ENCODE measurements at places on chromosomes 4 and X.
A peak's percentile ranks its signal among the peaks of the same experiment; 100 is the strongest.

- DNase-seq, result no peak
These were observed 381.4 kb downstream of the BCOR start for GRCh38 chrX:39716401-39716800.

- no peak for DNase-seq
These were observed 130.2 kb downstream of the AMELX start for GRCh38 chrX:11423362-11423818.

GRCh38 chr4:85419103-85419502, 55.8 kb upstream of the ARHGAP24 start:
- DNase-seq, result no peak

DNA sequence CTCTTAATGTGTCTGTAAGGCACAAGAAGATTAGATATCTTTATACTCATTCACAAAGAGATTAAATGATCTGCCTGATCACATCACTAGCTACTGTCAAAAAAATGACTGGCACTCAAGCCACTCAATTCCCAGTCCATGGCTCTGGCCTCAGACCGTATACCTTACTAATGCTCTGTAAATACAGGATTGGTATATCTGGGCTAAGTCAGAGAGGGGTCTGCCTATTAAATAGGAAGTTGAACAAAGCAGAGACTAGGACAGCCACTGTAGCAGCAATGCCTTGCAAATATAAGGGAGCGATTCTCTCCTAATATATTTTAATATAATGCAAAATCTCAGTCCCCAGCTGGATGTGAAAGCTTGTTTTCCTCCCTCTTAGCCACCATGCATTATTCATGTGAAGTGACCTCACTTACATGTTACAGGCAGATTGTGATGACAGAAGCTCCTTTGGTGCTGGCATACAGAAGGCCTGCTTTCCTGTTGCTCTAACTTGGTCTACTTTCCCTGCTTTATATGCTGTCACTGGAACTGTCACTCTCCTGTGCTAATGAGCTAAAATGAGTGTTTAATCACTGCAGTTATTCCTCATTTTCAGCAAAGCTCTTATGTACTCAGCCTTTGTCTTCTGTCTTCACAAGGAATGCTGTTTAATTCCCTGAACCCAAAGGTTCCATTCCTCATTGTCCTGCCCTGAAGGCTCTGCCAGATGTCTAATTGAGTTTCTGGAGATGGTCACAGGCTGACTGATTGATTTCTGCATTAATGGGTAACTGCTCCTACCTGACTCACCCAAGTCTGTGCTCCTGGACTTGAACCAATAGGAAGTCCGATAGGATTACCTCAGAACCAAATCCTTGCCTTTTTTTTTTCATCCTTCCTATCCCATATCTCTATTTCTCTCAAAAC, 578.2 kb downstream of the KLHL13 start:
- DNase-seq, result no peak

DNA sequence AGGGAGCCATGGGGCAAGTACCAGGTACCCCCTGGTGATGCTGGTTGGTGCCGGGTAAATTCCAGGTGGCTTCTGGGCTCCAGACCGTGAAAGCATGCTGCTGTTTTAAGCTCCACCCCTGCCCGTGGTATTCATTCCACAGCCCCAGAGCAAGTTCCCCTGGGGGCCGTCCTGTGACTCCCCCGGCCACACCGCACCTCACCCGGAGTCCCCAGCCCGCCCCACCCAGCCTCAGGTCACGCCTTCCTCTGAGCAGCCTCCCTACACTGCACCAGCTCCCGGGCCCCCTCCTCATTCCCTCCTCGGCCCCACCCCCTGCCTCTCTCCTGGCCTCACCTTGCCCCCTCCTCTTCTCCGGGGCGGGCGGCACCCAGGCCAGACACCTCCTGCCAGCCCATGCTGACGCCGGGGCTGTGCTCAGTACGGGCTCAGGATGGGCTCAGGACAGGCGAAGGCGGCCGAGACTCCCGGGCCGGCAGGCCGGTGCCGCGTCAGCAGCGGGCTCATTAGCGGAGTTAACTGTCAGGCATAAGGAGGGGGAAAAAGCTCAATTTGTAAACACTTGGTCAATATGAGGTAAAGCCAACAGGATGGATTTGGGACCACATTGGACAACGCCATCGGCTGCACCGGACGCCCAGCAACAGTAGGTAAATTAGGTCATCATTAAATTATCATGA, 127.4 kb downstream of the FAM53A start:
- DNase-seq, result no peak

DNA sequence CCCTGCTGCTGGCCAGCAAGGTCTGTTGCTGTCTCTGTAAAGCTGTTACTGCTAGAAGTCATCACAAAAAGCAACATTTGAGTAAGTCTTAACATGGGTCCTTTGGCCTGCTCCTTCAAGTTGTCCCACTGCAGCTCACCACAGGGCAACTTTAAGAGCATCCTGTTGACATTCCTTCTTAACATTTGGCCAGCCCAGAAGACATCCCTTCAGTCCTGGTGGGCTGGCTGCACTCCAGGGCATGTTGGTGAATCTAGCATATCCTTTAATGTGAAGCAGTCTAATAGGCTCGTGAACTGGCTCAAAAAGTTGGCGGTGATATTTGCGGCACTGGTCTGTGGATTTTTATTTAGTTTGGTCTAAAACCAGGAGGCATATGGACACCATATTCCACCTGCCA, 92.2 kb upstream of the MAML3 start:
- DNase-seq, result no peak

GRCh38 chr4:13238936-13239335, 245.2 kb downstream of the RAB28 start:
- DNase-seq, result no peak

- peak; percentile 49 for DNase-seq
These were observed 72.9 kb upstream of the ENOX2 start for GRCh38 chrX:130975947-130976346.

DNA sequence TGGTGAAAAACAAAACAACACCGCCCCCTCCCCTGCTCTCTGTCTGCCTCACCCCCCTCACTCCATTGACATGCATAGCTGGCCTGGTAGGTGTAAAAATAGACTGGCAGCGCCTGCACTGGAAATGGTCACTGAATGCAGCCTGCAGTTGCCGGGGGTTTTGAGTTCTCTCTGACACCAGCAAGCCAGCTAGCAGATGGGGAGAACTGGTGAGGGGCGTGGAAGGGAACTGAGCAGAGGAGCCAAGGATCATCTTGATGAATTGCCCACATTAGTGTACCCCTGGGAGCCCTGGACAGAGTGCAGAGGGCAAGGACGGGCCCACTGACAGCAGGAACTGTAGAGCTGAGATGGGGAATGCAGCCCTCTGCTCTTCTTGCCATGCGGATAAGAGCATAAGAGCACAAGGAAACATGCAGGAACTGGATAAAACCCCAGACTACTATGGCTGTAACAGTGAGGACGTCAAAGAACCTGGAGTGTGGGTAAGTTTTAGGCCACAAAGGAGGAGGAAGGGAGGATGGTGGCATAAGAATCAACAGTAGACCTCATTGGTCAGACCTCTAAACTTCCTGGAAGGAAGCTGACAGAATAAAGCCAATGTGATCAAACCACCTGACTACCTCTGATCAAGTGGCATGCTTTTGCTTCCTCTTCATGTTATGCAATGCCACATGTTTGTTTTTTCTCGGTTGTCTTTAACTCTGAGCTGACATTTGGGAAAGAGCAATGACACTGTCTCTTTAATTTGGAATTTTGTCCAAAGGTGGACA, 96.3 kb downstream of the ANK2 start:
- no peak for DNase-seq

DNA sequence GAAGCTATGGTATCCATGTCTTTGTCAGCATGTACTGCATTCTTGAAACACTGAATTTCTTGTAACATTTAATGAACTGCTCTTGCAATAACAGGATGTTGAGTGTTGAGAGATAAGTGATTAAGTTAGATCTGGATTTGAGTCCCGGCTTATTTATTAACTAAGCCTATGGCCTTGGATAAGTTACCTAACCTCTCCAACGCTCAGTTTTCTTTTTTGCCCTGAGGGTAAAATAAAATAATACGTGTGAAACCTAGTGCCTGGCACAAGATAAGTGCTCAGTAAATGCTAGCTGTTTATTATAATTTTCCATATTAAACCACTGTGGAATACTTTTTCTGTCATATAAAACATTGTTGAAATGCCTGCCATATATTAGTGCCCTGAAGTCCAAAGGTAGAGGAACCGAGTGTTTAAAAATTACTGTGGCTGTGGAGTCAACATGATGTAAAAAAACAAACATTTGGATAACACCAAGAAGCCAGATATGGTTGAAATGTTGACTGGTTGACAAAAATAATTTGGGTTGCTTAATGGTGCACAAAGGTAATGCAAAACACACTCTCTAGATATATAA, 58.6 kb upstream of the ALB start:
- DNase-seq, result no peak

DNA sequence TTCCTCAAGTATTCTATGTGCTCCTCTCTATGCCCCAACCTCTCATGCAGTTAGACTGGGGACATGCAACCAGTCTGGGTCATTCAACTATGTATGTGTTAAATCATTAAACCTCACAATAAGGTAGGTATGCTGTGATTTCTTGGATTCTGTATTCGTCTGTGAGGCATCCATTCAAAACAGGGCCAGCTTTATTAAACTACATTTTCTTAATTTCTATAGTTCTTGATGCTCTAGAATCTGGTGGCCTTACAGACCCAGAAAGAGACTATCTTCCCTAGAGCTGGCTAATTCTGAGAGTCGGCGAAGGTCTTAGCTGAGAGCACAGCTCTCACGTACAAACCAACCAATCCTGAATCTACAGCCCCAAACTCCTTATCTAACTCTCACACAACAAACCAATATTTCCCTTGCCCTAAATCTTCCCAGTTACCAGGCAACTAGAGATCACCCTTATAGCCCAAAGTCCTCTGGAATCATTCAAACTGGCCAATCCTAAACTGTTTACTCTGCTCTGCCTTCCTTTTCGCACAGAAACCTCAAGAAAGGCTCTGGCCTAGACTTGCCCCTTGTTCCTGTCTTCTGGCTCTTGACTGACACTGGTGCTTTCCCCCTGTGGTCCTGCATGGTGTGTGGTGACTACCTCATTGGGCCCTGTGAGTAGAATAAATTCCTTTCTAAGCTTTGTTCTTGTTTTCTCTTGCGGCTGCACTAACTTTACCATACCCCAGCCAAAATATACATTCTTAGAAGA, 203.5 kb upstream of the TET2 start:
- DNase-seq, result no peak

DNA sequence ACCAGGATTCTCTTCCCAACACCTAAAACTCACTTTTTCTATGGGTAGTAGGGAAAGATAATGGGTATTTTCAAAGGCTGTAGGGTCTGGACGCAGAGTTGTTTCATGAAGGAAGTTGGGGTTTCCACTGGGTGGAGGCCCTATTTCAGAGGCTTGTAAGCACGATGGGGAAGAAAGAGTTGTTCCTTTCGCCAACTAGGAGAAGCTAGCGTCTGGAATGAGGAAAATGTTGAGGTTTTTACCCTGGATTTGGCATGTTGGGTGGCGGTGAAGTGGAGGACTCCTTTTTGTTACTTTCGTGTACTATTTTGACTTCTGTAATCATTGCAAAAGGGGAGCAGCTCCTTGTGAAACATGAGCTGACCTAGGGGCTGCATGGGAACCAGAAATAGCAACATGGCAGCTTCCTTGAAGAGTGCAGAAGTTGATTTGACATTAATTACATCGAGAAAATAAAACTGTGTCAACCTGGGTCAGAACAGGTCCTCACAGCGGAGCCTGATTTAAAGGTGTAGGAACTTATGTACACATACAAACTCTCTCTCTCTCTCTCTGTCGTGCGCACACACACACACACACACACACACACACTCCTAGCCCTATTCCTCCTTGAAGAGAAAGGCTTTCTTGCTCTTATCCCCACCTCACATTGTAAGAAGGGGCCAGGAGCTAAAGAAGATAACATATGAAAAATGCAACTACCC, 19.1 kb downstream of the VSIG4 start:
- DNase-seq, result no peak

DNA sequence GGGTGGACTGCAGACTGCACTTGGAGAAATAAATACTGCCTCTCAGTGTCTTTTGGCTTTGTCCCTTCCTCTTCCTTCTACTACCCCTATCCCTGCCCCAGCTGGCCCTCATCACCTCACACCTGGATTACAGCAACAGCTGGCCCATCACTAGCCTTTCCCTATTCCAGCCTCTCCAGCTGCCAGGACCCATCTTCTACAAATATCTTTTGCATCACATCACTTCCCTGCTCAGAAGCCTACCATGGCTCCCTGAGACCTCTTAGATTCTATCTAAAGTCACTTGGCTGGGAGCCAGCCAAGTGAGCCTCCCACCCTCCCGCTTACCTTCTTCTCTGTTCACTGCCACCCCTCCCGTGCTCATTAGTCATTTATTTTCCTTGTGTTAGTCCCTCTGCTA, 66.8 kb downstream of the TSC22D3 start:
- no peak for DNase-seq

DNA sequence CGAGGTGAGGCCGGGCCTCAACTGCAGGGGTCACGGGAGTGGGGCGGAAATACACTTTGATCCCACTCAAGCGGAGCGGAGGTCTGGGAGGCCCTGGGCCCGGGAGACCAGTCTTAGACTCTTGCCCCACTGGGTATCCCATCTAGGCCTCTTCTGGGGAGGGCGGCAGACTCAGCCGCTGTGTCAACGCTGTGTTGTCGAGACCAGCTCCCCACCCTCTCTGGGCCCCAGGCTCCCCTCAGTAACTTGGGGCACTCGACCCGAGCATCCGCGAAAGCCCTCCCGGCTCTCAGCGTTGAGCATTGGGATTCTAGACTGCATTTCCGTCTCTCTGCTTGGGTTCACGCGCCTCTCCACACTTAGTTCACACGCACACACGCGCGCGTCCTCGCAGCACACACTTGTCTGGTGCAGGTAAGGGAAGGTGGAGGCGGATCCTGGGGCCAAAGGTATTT, 1.7 kb downstream of the NKX3-2 start:
- no peak for DNase-seq

- DNase-seq, result no peak
These were observed 49.5 kb downstream of the CLDN34 start for GRCh38 chrX:10016519-10017132.

DNA sequence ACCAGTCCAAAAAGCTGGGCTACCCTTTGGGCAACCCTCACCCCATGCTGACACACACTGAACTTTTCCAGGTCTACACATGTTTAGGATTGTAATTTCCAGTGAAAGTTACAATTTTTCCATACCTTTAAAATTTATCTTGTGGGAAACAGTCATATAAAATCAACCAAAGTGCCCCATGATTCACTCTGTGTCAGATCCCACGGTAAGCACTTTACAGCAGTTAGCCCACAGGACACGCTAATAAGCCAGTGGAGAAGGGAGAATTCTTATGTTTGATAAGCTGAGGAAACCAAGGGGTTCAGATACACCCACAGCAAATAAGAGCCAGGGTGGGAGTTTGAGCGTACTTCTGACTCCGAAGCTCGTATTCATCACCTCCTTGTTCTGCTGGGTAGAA, 72.4 kb upstream of the TBL1X start:
- DNase-seq, result no peak

DNA sequence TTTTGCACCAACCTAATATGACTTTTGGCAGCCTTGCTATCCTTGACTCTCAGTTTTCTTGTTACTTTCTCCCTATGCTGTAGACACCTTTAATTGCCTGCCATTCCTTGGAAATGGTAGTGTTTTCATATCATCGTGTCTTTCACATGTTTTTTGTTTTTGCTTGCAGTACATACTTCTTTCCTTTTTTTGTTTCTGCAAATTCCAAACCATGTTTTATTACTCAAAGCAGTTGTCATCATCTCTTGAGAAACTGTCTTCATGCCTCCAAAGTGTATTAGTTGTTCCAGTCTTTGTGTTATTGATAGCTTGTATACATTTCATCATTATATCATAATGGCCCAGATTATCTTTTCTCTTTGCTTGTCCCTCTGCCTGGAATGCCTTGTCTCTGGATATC, 57.1 kb downstream of the PDLIM5 start:
- DNase-seq, result no peak

GRCh38 chr4:18754180-18754579, 732.6 kb upstream of the LCORL start:
- DNase-seq, result no peak

GRCh38 chrX:3990569-3990968, 277.1 kb upstream of the PRKX start:
- no peak for DNase-seq
